ENCODE measurements at places on chromosomes 6 and 20.

DNA sequence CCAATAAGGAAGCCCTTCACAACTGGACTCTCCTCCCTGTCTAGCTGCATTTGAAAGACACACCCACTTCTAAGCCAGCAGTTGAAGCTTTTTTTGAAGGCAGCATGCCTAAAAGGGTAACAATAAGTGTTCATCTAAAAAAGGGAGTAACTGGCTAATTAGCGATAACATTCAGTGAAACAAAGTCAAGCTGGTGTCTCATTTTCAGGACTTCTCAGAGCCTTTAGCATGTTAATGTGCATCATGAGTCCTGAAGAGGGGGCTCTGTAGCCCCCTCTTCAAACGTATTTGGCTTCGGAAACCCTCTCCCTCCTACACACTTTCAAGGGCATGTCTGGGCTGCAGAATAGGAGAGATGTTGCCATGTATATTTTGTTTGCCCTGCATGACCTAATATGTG is 28.1 kb downstream of the SLC22A23 start:
- no peak for DNase-seq

DNA sequence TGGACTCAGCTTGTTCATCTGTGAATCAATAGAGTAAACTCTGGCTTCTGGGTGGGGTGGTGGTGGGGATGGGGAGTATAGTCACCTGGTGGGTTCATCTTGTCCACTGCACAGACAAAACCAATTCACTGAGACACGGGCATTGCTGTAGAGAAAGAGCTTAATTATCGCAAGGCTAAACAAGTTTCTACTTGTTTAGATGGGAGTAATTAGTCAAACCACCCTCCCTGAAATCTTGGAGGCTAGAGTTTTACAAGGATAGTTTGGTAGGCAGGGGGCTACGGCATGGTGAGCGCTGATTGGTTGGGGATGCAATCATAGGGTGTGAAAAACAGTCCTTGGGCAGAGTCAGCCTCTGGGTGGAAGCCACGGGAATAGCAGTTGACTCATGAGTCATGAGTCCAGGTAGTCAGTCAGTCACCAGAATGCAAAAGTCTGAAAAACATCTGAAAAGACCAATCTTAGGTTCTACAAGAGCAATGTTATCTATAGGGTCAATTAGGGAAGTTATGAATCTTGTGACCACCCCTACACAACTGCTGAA is 77.8 kb downstream of the STMND1 start:
- no peak for DNase-seq

GRCh38 chr6:37048851-37049757 is 43.6 kb downstream of the FGD2 start:
- peak; percentile 87 for DNase-seq

GRCh38 chr6:80214436-80215022 is 108.1 kb downstream of the BCKDHB start:
- DNase-seq = no peak

DNA sequence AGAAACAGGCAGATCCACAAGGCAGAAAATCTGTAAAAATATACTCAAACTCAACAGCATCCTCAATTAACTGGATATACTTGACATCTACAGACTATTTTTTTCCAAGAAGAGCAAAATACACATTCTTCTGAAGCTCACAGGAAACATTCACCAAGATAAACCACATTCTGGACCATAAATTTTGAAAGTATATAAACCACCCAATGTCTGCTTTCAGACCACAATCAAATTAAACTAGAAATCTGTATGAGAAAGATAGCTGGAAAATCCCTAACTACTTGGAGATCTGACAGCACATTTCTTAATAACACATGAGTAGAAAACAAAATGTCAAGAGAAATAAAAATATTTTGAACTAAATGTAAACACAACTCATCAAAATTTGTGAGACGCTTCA is 195.5 kb downstream of the ERMARD start:
- DNase-seq = no peak

GRCh38 chr6:153625089-153625488 is 414.0 kb upstream of the OPRM1 start:
- DNase-seq = no peak

DNA sequence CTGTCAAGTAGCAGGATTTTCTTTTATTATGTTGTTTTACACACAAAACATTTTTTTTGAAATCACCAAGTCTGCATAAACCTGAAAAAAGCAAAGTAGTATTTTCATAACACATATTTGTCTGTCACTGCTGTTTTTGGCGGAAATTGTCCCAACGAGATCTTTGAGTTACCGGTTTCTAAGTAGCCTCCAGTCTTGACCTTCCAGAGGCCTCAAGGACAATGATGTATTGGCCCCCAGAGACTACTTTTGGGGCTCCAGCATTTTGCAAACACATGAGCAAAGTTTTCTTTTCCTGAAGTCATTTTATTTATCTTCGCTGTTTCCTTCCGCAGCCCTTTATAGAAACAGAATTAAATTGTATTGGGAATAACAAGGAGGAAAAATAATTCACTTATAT is 862.6 kb downstream of the KIF16B start:
- DNase-seq = no peak

DNA sequence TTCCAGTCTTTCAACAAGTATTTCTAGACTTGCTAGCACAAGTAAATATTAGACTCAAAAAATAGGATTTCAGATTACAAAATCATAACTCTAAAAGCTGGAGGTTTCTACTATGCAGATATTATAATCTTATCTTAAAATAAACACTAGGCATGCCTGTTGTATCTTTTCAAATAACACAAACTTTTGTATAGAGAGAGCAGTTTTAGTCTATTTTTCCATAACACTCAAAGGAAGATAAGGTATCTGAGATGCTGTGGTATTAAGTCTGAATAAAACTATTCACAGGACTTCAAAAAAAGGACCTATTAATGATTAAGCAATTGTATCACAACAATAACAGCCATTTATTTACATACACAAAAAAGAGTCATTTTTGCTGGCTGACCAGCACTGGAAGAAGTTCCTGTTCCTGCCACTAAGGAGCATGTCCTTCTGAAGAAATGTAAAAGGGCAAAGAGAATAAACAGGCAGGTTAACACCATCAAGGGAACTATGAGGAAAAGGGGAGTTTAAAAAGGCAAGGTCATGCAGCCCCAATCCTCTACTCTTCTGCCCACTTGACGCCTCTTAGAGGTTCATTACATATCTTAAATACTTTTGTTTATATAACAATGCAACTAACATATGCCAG is 39.4 kb downstream of the REPS1 start:
- DNase-seq = no peak

DNA sequence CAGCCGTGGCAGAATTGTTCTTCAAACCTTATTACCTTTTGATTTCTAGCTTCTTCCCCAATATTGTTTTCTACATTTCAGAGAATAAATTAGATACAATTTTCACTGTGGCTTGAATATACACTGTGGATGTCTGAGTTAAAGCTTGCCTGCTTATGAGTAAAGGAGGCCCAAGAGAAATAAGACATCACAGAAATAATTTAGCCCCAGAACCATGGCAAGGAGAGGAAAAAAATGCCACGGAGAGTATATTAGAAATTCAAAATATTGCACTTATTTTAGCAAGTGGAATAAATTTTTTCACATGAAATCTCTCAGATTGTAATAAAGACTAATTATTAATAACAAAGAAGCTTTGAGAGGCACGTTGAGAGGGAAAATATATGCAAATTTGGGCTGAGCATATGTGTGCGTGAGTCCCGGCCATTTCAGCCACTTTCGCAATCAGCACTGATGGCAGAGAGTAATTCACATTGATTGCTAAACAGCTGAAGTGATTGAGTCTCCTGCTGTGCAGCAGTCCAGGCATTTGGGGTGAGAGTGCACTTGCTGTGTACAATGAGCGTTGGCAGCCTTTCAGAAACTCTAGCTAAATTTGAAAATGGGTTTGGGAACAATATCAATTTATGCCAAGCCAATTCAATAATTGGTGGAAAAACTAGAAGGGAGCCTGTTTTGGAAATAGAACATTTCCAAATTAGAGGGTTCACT is 596.0 kb downstream of the EPM2A start:
- peak; percentile 18 for DNase-seq

DNA sequence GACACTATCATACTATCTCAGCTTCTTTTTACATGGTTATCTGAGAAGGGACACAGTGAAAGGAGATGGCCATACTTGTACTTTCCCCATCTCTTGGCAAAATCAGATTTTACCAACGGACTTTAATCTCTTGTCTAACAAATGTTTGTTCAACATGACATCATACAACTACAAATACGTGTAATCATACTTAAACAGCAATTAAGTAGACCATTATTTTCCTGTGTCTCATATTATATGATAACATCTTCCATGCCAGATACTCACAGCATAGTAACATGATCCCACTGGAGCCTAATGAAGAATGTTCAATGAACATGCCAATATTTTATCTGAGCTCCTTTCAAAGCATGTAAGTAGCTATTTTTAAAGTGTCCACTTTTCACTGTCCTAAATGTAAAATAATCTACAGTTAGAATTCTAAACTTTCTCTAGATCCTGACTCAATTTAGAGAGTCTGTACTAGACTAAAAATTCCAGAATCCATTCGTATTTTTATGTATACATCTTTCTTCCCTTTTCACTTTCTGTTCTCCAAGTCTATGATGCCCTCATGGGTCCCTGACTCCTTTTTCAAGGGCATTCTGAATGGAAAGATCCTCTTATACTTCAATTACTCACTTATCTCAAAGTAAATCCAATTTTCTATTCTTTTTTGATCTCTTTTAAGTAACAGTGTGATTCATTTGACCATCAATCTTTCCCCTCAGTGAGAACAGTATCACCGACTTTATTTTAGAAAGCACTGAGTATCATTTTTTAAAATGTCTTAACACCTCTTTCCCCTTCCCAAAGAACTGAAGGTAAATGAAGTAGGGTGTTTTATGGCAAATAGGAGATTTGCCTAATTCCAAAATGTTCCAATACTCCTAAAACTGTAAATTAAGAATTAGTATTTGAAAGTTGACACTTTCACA is 133.5 kb downstream of the CDK19 start:
- DNase-seq = no peak

- no peak for DNase-seq
These were observed 7.4 kb downstream of the TINAG start for GRCh38 chr6:54315656-54316055.

GRCh38 chr6:4447639-4448330 is 312.4 kb upstream of the ECI2 start:
- DNase-seq = no peak

- DNase-seq = no peak
These were observed 56.2 kb downstream of the PKIB start for GRCh38 chr6:122666418-122666817.

GRCh38 chr6:44047801-44048200 is 79.5 kb downstream of the MRPL14 start:
- DNase-seq = no peak

GRCh38 chr6:17007749-17008148 is 94.1 kb upstream of the STMND1 start:
- no peak for DNase-seq

GRCh38 chr6:15901141-15902115 is 227.5 kb upstream of the MYLIP start:
- DNase-seq = peak; percentile 67

DNA sequence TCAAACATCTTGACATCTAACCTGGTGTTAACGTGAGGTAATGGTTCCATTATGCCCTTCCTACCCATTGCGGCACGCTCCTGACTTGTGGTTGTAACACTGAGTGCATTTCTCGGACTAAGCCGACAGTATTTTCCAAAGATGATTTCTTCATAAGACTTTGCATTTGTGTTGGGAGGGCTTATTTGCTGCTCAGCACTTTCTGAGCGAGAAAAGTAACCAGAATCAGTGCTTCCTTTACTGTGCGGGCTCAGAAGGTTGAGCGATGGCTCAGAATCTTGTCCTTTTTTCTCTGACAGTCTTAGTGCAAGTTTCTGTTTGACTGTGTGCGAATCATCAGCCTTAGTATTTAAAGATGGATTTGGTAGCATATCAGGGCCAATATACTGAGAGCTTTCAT is 171.7 kb downstream of the HIVEP2 start:
- no peak for DNase-seq

GRCh38 chr6:127641905-127642304 is 64.9 kb downstream of the C6orf58 start:
- no peak for DNase-seq

Data from CD4-positive, alpha-beta T cell treated with Interleukin-15 for 1 hour (primary cell).